Left kidney (tissue), 8 donors: ENCODE measurements at places on chromosomes 7 and 10. TPM values are rescaled to one million over a fixed set of nuclear protein-coding genes. Genes with fewer than 3 reads are reported as not detected.
A peak's percentile ranks its signal among the peaks of the same experiment; 100 is the strongest.

GRCh38 chr10:64320448-64320847 lies 799.2 kb downstream of the REEP3 start:
- no peak for DNase-seq

DNA sequence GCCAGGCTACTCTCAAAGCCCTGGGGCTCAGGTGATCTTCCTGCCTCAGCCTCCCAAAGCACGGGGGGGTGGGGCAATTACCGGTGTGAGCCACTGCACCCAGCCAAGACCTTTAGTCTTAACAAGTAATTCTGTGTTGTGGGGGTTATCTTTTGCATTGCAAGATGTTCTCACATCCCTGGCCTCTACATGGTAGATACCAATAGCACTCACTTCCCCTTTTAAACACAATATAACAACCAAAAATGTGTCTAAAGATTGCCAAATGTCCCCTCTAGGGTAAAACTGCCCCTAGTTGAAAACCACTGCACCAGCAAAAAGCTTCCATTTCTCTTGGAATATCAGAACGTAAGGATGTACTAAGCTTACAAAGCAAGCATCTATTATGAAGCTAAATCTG lies 225.0 kb downstream of the CTNNA3 start:
- DNase-seq: no peak

DNA sequence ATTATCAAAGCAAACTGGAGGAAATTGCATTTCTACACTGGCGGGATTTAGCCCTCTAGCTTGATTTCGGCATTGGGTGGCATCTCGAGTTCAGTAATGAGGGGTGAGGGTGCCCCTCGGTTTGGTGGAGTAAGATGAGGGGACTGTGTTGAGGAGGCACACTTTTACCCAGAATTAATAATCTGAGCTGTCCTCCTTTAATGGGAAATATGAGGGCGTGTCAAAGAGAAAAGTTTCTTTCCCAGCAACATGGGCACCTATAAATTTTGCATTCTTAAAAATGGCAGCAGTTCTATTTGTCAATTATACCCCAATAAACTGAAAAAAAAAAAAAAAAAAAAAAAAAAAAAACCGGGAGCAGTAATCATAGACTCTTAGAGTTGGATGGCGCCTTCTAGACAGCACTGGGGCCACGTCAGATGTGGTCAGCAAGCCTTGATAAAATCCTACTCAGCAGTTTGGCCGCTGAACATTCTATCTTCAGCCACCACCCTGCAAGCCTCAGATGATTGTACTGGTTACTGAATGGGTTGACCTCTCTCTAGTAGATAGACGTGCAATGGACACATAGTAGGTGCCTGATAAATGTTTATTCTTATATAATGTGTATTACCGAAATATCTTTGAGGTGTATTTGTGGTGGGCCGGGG lies 931 bp downstream of the PAPSS2 start:
- DNase-seq: no peak

DNA sequence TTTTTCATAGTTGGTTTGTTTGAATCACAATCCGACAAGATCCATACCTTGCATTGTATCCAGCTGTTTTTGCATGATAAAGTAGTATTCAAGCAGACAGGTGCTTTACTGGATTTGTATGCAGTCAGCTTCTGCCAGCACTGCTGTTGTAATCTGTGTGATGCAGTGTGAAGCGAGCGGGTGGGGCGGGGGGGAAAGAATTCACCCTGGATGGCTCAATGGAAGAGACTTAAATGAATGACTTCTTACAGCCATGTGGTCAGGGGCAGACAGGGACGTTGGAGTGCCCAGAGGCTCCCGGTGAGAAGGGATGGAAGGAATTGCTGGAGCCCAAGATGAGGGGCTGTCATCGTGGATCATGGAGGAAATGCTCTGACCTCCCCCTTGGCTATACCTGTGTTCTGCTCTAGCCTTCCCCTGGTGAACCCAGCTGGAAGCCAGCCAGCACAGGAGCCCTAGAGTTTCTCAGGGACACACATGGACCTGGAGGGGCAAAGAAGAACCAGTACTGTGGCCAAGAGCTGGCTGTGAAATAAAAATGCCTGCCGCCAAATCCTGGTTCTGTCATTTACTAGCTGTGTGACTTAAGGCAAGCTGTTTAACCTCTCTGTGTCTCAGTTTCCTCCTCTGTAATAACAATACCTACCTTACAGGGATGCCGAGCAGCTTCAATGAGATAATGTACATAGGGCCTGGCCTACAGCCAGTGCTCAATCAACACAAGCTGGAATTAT lies 14.1 kb downstream of the NFE2L3 start:
- no peak for DNase-seq

GRCh38 chr7:34675749-34676374 lies 17.8 kb downstream of the NPSR1 start:
- DNase-seq: peak; percentile 8

DNA sequence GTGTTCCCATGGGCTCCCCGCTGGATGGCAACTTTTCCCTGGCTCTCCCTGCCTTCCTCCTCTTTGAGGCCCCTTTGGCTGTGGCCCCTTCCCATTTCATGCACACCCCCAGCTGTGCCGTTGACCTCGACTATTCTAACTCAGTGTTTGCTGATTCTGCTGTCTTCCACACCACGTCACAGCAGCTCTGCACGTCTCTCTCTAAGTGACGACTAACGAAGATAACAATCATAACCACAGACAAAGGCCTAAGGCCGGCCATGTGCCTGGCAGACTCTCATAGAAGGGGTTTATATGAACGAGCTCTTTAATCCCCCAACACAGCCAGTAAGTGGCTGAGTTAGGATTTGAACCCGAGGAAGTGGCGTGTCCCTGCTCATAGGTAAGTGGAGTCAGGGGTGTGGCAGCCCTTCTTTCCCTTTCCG lies 151.5 kb upstream of the SHH start:
- DNase-seq: no peak

- no peak for DNase-seq
Measured at GRCh38 chr10:7787150-7787856, 490 bp downstream of the KIN start.

DNA sequence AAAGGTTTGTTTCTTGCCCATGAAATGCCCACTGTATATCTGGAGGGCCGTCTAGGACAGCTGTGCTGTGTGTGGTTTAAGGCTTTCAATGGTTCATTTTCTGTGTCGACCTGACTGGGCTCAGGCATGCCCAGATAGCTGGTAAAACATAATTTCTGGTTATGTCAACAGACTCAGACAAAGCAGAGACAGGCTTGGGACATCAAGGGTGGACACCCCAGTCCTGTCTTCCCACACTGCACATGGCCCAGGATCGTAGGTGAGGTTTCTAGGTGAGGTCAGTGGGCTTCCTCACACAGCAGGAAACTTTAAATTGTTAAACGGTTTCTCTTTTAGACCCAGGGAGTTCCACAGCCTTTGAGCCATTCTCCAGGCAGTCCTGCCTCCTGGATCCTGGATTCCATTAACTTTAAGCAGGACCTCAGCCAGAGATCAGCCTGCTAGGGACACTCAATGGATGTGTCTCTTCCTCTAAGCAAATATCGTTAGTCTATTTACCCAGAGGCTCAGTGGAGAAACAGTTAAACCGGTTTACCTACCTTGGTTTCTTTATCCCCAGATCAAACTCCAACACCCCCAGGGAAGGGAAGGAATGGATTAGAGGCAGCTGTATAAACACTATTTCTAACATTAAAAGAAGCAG lies 66.4 kb downstream of the ST8SIA6 start:
- DNase-seq: peak; percentile 21

Gene SH2D4B
- 0.15 TPM for polyA plus RNA-seq

Gene AUTS2
- polyA plus RNA-seq: 110 TPM

DNA sequence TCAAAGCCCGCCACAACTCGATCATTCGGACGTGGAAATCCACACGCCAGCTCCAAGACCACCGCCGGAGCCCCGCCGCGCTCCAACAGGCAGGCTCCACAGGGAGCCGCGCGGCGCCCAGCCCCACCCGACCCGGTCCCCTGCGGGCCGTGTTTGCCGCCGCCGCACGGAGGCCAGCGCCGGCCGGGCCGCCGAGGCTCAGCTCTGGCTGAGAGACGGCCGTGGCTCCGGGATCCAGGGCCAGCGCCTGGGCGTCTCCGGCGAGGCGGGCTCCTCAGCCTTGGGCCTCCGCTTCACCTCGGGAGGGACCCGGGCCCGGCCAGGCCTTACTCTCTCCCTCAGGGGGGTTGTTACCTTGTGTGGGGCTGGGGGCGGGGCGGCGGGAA lies 333 bp downstream of the SMNDC1 start:
- DNase-seq: no peak

DNA sequence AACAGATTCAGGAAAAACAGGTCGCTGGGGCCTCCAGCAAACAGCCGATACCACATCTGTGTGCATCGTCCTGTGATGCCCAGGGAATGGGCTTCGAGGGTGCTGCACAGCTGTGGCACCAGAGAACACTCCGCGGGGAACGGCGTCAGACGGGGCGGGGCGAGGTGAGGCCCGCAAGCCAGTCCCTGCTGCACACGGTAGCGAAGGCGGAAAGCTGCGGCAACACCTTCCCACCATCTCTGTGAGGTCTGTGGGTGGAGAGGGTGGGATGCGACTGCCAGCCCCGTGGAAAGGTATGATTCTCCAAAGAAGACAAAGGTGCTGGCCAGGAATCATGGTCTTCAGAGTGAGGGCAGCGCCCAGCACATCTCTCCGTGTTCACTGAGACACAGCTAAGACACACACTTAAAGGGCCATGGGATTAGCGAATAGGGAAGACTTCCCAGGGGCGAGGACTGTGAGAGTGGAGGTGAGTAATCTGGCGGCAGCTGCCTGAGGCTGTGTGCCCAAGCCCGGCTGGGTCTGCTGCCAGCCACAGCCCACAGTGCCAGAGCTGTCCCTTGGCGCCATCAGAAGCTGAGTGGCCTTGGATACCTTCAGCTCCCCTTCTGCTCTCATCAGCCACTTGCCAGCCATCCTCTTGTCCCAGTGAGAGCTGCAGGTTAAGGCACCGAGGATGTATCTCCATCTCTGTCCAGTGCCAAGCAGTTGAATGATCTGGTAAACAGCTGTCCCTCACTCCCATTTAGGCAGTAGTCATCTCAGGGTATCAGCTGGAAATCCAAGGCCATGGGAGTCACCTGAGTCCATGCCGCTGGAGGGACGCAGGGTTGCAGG lies 17.6 kb downstream of the PRKAG2 start:
- DNase-seq: no peak

- no peak for DNase-seq
Measured at GRCh38 chr10:88870089-88870488, 10.0 kb upstream of the STAMBPL1 start.

Gene PARD3
- polyA plus RNA-seq: 81.9 TPM

Gene ICA1
- 38.2 TPM for polyA plus RNA-seq

DNA sequence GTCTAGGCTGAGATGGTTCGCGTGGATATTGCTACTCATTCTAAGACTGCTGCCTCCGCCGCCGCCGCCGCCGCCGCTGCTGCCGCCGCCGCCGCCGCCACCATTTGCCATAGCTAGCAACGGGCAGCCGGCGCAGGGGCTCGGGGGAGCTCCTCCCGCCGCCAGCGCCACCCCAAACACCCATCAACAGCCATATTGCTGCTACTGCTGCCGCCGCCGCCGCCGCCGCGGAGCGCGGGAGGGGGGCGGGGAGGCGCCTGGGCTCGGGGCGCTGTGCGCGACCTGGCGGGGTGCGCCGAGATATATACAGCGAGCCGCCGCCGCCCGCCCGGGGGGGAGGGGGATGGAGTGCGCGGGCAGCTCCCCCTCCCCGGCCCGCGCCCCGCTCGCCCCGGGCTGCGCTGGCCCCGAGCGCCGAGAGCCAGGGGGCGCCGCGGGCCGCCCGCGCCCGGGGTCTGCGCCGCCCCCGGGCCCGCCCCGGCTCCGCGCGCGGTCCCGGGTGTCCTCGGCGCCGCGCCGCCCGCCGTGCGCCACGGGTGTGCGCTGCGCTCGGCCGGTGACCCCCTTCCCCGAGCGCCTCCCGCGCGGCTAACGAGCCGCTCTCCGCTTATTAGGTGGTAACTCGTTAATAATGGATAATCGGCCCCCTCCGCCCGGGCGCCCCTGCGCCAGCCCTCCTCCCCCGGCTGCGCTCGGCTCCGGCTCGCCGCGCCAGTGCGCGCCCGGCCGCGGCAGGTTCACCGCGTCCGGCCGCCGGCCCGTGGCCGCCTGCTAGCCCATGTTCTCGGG lies at the start of gene KCNMA1:
TSS of gene KCNMA1 (minus strand) at position 277 of the 789 bp plus-strand sequence.
- DNase-seq: no peak

Gene GALNT17
- 3.1 TPM for polyA plus RNA-seq

Gene MRC1
- polyA plus RNA-seq: 9.5 TPM

- peak; percentile 96 for DNase-seq
Measured at GRCh38 chr7:27185013-27185853, at the start of gene HOXA11. HOXA11 (minus strand) TSS chr7:27185232; CDS start chr7:27185144, 88 bp downstream.

Gene PRPS1L1
- not detected for polyA plus RNA-seq

Gene CCDC3
- 14.2 TPM for polyA plus RNA-seq

DNA sequence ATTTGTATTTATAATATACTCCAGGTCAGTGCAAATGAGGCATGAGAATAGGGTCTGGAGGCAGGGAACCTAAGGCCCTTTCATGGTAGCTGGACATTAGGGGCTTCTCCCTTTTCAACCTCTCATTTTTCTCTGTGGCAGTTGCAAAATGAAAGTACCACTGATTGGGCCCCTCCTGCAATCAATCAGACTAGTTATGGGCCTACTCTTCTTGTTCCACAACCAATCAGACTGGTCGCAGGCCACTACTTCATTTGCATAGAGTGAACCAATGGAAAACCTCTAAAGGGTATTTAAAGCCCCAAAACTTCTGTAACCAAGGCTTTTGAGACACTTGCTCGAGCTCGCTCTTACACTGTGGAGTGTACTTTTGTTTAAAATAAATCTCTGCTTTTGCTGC lies 10.0 kb upstream of the PRPS1L1 start:
- DNase-seq: no peak

DNA sequence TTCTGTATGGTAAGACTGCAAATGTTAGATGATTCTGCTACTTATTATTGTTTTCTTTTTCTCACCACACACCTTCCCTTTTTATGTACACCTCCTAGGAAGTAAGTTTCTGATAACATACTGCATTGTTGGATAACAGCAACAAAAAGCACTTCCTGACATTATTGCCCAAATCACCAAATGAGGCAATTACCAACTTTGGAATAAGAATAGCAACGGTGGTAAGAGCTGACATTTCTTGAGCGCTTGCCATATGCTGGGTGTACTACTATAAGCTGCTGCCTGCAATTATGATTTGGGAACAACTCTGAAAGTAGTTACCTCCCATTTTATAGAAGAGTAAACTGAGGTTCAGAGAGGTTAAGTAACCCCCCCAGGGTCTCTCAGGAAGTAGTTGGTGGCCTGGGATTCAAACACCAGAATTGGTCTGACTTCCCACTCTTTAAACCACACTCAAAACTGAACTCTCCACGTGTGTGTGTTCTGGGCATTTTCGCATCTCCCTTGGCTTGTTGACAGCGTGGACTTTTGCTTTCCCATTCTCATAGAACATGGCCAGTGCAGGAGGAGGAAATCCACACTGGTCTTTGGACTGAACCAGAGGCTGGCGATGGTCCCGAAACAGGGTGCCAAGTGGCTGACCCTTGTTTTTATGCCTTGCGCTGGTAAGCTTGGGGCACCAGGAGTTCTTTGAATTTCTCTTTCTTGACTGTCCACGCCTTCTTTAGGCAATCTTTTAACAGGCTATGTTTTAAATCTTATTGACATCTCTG lies 71.4 kb downstream of the TCF7L2 start:
- no peak for DNase-seq

GRCh38 chr10:110637558-110638053 lies 6.5 kb upstream of the RBM20 start:
- DNase-seq: no peak

Gene CYCS
- 149 TPM for polyA plus RNA-seq
